ENCODE measurements at places on chromosomes 7 and 10.
A peak's percentile ranks its signal among the peaks of the same experiment; 100 is the strongest.

DNA sequence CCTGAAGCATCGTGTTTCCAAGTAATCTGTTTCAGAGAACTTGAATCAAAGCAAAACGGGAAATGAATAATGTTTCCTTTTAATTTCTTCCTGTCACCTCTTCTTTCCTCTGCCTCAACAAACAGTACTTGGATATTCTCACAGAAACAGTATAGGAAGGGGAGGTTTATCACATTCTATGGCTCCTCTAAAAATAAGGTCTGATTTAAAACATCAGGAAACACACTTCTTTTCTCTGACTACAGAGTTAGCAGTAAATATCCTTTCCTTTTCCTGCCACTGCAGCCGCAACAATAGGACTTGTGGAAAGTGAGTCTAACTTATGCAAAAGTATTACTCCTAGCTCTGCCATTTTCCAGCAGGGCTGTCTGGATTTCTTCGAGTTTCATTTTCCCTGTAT lies 62.3 kb downstream of the CH25H start:
- DNase-seq, result no peak

DNA sequence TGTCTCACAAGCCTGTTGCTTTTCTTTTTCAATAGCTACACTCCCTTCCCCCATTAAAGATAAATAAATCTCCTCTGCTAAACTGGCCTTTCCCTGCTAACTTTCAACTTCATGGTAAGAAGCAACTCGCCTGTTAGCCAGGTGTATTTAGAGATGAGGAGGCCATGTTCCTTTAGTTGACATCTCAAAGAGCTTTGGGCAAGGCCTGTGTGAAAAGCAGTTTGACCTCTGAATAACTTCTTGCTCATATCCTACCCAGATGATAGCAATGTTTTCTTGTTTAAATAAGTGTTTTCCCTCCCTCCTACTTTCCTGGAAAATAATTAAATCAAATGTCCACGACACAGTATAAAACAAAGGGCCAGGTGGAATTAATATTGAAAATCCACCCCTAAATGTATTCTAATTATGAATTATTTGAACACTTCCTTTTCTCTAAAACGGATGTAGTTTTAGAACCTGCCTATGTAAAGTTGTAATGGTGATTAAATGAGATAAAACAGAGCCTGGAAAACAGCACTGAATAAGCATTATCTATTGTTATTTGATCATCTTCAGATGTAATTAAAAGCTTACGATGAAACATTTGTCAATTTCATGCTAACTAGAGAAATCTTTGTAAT lies 78.5 kb downstream of the HGF start:
- no peak for DNase-seq

DNA sequence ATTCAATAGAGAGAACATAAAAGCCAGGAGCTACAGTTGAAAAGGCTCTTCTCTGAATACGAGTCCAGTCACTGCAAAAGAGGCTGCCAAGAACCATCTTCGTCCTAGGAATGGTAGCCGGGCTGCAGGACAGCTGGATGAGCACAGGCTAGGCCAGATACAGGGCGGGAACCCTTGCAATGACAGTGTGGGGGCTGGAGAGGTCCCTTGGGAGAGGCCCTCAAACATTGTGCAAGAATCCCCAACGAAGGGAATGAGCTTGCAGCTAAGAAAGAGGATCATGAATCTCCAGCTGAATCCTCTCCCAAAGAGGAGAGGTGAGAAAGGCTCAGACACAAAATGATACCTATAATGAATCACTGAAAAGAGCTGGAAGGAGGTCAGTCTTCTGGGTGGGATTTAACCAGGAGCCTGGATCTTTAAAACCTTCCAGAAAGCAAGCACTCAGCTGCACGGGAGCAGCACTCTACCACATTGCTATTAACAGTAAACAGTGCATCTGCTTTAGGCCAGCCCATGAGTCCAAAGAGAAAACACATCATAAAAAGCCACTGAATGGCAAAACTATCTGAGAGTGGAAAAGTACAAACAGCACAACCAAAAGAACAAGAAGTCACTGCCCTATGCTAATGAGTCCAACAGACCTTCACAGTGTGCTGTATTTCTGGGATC lies 287.9 kb downstream of the TNS3 start:
- peak; percentile 47 for DNase-seq

DNA sequence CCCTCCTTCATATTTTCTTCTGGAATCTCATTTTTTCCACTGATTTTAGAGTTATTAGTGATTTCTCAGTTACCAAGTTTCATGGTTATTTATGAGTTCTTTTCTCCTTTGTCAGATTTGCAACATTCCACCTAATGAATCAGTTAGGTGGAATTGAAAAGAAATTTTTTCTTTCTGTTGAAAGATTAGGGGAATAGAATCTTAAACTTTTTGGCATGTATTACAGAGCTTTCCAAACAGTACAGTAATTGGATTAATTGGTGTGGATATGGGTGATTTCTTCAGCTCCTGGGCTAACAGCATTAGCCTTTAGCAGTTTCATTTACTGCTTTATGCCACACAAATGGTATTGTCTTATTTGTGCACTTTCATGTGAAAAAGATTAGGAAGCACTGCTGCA lies 17.0 kb downstream of the STAM start:
- DNase-seq, result no peak

- no peak for DNase-seq
These were observed 12.8 kb upstream of the GPR15LG start for GRCh38 chr10:84160663-84161362.

GRCh38 chr7:96188174-96188581 lies 133.7 kb downstream of the SLC25A13 start:
- DNase-seq, result no peak

DNA sequence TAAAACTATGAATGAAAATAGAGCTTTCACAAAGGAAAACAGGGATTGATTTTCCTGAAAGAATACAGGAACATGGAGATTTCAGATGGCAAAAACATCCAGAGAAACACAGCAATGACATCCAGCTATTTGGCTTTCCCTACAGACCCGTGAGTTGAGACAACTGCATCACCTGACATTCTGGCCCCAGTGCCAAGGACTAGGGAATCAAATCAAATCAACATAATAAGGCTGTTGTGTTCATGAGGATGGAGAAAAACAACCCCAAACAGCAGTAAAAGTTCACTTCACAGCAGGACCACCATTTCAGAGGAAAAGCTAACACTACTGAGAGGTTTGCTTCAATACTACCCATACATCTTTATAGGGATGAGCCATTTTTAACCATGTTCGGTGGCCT lies 25.5 kb downstream of the ETV1 start:
- no peak for DNase-seq

DNA sequence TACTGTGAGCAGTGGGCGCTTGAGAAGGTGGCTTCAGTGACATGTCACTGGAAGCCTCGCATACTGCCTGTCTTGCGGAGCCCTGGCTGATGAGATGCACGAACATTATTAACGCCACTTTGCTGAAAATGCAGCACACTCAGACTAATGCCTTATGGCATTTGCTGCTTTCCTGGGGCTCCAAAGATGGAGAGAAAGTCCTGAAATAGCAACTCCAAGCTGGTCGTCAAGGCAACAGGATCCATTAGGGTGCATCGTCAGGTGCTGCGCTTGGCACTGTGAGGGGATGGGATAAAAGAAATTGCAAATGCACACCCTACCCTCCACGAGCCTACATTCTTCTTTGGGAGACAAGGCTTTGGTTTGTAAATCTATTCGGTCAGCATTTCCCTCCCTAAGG lies 592.5 kb downstream of the TYW1 start:
- no peak for DNase-seq

GRCh38 chr7:25720427-25720826 lies 431.6 kb upstream of the NFE2L3 start:
- no peak for DNase-seq

DNA sequence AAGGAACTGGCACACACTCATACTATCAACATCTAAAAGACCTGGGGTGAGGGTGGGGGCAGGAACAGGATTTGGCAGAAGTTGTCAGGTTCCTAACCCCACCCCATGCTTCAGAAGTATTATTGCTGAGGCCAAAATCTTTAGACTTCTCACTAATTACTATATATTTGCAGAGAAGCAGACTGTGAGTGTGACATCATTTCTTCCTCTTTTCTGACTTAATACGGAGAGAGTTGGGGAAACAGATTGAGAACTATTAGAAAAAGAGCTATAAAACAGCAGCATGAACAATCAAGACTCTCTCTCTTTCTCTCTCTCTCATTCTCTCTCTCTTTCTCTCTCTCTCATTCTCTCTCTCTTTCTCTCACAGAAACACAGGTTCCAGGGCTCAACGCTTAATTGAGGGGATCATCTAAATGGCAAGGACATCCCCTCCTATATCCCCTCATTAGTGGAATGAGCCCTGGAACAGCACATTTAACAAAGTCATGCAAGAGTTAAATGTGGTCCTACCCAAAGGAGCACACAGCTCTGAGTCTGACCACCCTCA lies 94.8 kb downstream of the KCNMA1 start:
- no peak for DNase-seq

DNA sequence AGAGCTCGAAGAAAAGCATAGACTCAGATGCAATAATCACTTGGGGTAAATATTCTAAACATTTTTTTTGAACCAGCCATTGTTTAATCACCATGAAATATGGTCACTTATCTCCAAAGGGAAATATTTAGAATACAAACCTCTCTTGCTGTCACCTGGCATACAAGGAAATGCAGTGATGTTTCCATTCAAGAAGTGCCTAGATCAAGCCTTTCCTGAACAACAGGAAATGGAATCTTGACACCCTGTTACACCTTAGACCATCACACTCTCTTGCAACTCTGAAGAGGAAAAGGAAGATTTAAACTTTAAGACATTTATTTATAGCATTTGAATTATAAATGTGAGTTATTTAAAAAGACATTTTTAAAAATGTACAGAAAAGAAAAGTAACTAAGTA lies 263.0 kb upstream of the BMPER start:
- no peak for DNase-seq

DNA sequence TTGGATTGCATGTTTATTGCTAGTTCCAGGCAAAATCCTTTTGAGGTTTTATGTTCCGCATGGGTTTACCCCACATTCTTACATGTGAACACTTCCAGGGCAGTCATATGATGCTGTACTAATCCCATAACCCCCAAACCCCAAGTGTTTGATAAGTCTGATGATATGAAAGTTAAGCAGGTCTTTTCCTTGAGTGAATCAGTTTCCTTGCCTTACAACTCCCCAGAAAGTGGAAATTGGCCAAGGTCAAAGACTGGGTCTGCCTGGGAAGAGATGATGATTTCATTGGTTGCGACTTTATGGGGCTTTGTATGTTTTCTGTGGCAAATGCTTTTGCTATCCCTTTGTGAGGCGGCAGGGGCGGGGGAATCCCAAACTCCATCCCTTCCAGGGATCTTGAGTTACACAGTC lies 24.7 kb downstream of the AFAP1L2 start:
- no peak for DNase-seq

DNA sequence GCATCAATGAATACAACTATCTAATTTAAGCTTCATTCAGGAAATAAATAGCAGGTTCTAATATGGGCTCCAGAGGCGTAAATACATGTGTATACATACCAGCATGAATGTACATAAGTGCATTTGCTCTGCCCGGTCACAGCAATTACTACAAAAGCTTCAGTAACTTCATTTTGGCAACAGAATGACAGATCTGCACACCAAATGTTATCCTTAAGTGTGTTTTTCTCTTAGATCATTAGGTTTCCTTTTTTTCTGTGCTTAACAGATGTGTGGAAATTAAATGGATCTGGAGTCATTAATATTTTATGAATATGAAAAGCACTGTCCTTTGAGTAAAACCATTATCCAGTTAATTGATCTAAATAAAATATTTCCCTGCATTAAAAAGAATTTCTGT lies 159.0 kb upstream of the MEOX2 start:
- DNase-seq, result no peak

DNA sequence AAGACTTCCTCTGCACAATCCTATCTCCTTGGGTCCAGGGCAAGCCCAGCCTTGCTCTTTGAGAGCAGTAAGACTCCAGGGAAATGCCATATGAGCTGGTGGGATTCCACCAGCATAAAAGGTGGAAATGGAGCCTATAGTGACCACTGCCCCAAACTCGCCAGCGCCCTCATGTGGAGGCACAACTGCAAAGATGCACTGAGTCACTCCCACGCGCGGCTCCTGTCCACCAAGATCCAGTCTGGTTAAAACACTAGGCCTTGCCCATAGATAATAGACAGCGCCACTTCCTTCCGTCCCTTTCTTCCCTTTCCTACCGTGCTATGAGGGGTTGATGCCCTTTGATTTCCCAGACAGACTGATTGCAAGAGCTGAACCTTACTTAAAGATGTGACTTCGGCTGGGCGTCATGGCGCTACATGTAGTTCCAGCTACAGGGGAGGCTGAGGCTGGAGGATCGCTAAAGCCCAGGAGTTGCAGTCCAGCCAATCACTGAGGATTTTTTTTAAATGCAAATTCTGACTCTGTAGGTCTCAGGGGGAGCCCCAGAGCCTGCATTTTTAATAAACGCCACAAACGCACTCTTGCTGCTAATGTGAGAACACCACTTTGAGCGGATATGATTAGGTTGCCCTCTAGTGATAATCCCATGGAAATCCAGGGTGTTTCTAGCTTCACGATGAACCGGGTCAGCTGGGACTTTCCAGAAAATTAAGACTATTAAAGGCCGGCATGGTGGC lies 136.5 kb downstream of the EPC1 start:
- DNase-seq, result no peak
